NCI-H2081 treated with DMSO at 0.1 percent for 48 hours (cell line): ENCODE measurements at places on chromosomes 11 and 22.

- no peak for DNase-seq
These were observed 20.3 kb downstream of the TMPRSS5 start for GRCh38 chr11:113685654-113686359.

DNA sequence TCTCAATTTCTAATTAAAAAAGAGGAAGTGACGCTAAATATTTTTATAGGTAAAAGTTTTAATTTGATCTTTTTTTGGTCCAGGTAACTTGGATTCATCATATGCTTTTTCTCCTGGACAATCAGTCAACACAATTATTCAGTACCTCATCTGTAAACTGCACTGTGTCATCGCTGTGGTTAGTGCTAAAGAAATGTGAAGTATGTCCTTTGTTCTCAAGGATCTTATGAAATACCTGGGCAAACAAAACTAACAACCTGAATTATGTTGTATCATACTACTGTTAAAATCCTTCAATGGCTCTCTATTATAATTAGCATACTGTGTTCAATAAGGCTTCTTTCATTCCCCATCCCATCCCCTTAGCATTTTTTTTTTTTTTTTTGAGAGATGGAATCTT, 19.9 kb upstream of the SCN3B start:
- no peak for DNase-seq

- no peak for DNase-seq
These were observed 87.5 kb downstream of the DDX10 start for GRCh38 chr11:108752297-108752751.

DNA sequence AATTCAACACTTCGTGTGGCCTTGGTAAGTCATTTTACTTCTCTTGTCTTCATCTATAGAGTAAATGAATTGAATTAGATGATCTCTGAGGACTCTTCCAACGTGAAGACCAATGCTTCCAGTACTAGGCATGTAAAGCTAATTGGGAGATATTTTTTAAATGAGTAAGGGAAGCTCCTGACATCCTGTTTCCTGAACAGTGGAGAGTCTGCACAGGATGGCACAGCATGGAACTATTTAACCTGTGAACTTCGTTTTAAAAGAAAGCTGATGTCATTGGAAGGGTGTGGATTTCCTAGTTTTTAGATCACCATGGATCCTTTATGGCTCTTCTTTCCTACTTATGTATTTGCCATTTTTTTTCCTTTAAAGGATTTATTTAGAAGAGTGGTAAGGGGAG, 48.4 kb upstream of the HSD17B12 start:
- DNase-seq, result no peak
